ENCODE measurements at places on chromosomes 4 and X. TPM values are rescaled to one million over a fixed set of nuclear protein-coding genes. Genes with fewer than 3 reads are reported as not detected.

Gene NIPAL1
- total RNA-seq: 47.9 TPM

Gene FAM47C
- total RNA-seq: not detected

Gene FRG2
- not detected for total RNA-seq

Gene MAP7D2
- 2.4 TPM for total RNA-seq

Gene CXXC4
- total RNA-seq: 0.79 TPM

Gene TAF1
- total RNA-seq: 24.6 TPM

Gene SAT1
- 608 TPM for total RNA-seq

GRCh38 chr4:124266721-124267120 is 445.8 kb downstream of the ANKRD50 start:
- no peaks in the 10 kb centered on the region for H3K27me3 ChIP-seq
- no peaks in the 10 kb centered on the region for H3K36me3 ChIP-seq
- H3K27ac ChIP-seq: no peak overlapping the region
- H3K4me3 ChIP-seq: no peak overlapping the region
- H3K4me1 ChIP-seq: no peaks in the 10 kb centered on the region
- DNase-seq: no peak

GRCh38 chr4:22130741-22131140 is 182.2 kb upstream of the KCNIP4 start:
- H3K27me3 ChIP-seq: no peaks in the 10 kb centered on the region
- H3K27ac ChIP-seq: no peak overlapping the region
- H3K36me3 ChIP-seq: no peaks in the 10 kb centered on the region
- H3K4me1 ChIP-seq: no peaks in the 10 kb centered on the region
- H3K4me3 ChIP-seq: no peak overlapping the region

DNA sequence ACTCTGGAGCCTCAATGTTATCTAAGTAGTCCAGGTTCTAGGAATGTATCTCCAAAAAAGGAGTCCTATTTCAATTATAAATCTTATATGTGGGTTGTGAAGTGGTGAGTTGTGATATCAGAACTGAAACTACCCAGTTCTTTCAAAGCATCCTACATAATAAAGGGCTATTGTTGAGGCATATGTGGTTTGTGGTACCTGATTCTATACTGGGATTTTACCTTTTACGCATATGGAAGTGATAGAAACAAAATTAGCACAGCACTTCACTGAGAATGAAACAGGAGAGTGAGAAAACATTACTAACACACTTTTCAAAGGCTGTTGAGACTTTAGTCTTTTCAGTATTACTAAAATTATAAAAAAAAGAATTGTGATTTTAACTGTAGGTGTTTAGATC is 417.7 kb upstream of the GALNT7 start:
- H3K4me3 ChIP-seq: no peak overlapping the region
- H3K27ac ChIP-seq: no peak overlapping the region
- H3K27me3 ChIP-seq: no peaks in the 10 kb centered on the region
- DNase-seq: no peak

DNA sequence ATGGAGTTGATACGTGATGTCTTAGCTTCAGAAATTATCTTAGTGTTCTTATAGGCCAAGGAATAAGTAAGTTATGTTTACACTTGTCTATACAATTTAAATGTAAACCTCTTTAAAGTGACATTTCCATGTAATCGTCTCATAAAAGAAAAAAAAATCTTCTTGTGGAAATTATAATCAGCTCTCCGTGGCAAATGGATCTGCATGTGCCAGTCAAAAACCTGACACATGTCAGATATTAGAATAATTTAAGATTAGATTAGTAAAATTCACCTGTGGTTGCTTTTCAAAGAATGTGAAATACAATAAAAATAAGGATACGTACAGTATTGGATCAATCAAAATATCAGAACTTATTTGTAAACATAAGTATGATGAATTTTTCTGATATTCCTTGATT is 263.9 kb downstream of the ADAMTS3 start:
- no peak overlapping the region for H3K4me3 ChIP-seq
- no peak for DNase-seq

DNA sequence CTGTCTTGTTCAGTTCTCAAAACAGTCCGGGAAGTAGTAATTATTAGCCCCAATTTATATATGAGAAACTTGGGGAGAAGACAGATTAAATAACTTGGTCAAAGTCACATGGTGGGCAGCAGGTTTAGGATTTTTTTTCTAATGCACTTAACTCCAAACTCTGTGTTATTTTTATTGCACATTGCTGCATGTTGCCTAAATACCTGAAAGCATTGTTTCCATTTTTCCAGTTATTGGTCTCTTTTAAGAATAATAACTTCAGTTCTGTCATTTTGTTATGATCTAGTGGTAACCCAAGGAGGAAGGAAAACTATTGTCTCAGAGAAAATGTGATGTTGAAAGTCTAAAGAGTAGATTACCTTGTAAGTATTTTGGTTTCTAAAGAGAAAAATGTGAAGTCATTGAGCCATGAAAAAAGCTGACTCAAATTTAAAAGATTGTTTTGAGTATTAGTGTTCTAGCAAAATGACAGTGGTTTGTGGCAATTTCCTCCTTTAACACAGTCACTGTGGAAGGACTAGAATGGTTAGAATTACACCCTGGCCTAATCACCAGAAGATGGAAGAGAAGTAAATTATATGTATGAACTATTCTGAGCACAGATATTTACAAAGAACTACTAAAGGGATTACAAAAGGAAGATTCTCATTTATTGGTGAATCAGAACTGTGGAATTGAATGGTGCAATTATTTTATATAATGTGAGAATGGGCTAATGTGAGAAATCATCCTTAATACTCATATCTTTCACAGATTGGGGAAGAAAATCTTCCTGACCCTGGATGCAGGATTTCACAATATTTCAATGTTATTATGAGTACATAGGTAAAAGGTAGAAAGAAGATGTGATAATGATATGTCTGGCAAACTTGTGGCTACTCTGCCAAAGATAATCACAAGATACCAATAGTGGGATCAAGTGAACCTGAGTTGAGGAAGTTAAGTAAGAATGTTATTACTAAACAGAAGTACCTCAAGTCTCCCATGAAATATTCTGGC is 21.7 kb upstream of the CXCL8 start:
- no peak for DNase-seq
- H3K27ac ChIP-seq: no peak overlapping the region
- no peaks in the 10 kb centered on the region for H3K36me3 ChIP-seq
- H3K4me3 ChIP-seq: no peak overlapping the region
- H3K4me1 ChIP-seq: no peaks in the 10 kb centered on the region
- H3K27me3 ChIP-seq: no peaks in the 10 kb centered on the region

DNA sequence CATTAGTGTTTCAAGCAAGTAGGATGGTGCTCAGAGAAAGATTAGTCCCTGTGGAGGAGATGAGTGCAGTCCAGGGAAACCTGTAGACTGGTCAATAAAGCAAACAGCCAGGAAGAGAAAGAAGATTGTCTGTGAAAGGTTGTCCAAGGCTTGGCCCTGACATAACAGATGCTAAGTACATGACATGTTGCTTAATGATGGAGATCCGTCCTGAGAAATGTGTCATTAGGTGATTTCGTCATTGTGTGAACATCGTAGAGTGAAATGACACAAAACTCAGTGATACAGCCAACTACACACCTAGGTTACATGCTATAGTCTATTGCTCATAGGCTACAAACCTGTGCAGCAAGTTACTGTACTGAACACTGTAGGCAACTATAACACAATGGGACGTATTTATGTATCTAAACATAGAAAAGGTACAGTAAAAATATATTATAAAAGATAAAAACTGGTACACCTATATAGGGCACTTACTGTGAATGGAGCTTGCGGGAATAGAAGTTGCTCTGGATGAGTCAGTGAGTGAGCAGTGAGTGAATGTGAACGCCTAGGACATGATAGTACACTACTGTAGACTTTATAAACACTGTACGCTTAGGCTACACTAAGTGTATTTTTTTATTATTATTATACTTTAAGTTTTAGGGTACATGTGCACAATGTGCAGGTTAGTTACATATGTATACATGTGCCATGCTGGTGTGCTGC is 9.0 kb upstream of the PRSS48 start:
- no peak overlapping the region for H3K27ac ChIP-seq
- DNase-seq: no peak
- no peaks in the 10 kb centered on the region for H3K36me3 ChIP-seq

DNA sequence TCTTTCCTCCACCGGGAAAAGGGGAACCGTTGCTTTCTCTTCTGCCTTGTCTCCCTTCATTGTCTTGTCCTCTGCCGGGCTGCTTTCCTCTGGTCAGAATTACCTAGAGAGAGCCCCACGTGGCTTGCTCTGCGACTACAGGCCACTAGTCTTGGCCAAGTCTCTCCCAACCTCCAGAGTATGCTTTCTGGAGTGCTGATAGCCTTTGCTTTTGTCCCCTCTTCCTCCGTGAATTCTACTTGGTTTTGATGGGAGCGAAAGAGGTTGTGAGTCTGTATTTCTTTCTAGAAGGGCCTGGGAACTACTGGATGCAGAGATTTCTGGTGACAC is 5.3 kb upstream of the POU4F2 start:
- no peak for DNase-seq
- H3K36me3 ChIP-seq: no peaks in the 10 kb centered on the region
- no peak overlapping the region for H3K4me3 ChIP-seq
- peaks cover 34% of the 10 kb centered on the region for H3K27me3 ChIP-seq
- H3K4me1 ChIP-seq: no peaks in the 10 kb centered on the region

GRCh38 chr4:70831293-70831692 is 8.4 kb downstream of the GRSF1 start:
- no peak overlapping the region for H3K27ac ChIP-seq
- DNase-seq: no peak
- peaks cover 9% of the 10 kb centered on the region for H3K36me3 ChIP-seq
- H3K4me3 ChIP-seq: no peak overlapping the region
- H3K27me3 ChIP-seq: no peaks in the 10 kb centered on the region

- no peaks in the 10 kb centered on the region for H3K4me1 ChIP-seq
- DNase-seq: no peak
- no peaks in the 10 kb centered on the region for H3K36me3 ChIP-seq
- no peak overlapping the region for H3K4me3 ChIP-seq
- H3K27me3 ChIP-seq: no peaks in the 10 kb centered on the region
Measured at GRCh38 chr4:72896515-72896914, 173.0 kb downstream of the COX18 start.

DNA sequence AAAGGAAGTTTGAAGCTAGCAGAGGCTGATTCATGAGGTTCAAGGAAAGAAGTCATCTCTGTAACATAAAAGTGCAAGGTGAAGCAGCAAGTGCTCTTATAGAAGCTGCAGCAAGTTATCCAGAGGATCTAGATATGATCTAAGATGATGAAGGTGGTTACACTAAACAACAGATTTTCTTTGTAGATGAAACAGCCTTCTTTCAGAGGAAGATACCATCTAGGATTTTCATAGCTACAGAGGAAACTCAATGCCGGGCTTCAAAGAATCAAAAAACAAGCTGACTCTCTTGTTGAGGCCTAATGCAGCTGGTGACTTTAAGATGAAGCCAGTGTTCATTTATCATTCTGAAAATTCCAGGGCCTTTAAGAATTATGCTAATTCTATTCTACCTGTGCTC is 28.8 kb downstream of the NR0B1 start:
- no peaks in the 10 kb centered on the region for H3K36me3 ChIP-seq
- no peak overlapping the region for H3K4me3 ChIP-seq
- no peaks in the 10 kb centered on the region for H3K27me3 ChIP-seq

DNA sequence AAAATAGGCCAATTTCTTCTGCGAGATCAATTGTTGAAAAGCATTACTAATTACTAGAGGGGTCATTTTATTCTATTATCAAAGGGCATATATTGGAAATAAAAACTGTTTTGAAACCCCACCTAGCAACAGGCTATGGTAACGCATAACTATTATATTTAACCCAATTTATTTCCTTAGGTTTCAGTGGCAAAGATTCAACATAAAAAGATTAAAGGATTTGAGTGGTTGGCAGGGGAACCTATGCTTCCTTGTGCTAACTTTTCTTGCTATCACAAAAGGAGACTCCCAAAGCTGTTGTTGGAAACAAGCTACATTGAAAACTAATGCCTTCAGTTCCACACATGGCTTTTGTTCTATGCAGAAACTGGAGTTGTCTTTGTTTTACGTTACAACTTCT is 166.9 kb upstream of the KLF3 start:
- no peak for DNase-seq
- H3K4me3 ChIP-seq: no peak overlapping the region
- H3K27ac ChIP-seq: no peak overlapping the region

GRCh38 chr4:94957030-94957429 is 199.3 kb downstream of the BMPR1B start:
- no peaks in the 10 kb centered on the region for H3K27me3 ChIP-seq
- no peak overlapping the region for H3K27ac ChIP-seq
- DNase-seq: no peak
- no peaks in the 10 kb centered on the region for H3K36me3 ChIP-seq

DNA sequence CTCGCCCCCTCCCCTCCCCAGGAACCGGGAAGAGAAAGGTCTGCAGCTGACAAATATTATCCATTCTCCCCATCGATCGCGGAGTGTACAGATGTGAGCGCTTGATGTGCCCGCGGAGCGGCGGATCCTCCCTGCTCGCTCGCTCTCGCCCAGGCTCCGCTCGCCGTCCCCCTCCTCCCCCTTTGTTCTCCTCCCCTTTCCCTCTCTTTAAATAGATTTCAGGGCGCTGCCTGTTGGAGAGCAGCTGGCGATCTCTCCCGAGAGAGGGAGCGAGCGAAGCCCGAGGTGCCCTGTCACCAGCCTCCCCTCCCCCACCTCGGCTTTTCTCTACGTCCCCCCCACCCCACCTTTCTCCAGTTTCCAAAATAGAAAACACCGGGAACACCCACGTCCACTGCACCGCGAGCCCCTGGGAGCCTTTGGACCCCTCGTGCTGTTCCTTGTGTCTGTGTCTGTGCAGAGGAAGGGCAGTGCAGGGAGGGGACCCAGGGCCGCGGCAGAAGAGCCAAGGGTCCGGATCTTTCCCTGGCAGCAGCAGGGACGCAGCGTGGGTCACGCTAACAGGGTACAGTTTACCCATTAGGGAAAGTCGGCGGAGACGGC is 56.6 kb upstream of the BCOR start:
- DNase-seq: peak; percentile 25
- H3K4me1 ChIP-seq: peaks cover 3% of the 10 kb centered on the region
- no peaks in the 10 kb centered on the region for H3K36me3 ChIP-seq
- H3K27me3 ChIP-seq: peaks cover 57% of the 10 kb centered on the region
- peak overlapping the region; percentile 36 for H3K4me3 ChIP-seq

GRCh38 chr4:2837904-2838496 is 5.6 kb upstream of the ADD1 start:
- no peak for DNase-seq
- H3K36me3 ChIP-seq: no peaks in the 10 kb centered on the region
- H3K4me3 ChIP-seq: no peak overlapping the region
- H3K4me1 ChIP-seq: no peaks in the 10 kb centered on the region

- H3K4me3 ChIP-seq: peak overlapping the region; percentile 55
- no peaks in the 10 kb centered on the region for H3K4me1 ChIP-seq
- no peaks in the 10 kb centered on the region for H3K36me3 ChIP-seq
- DNase-seq: peak; percentile 67
Measured at GRCh38 chr4:123398066-123398852, 1.7 kb downstream of the SPRY1 start.

GRCh38 chrX:70168238-70169188 is 8.8 kb upstream of the DGAT2L6 start:
- no peaks in the 10 kb centered on the region for H3K4me1 ChIP-seq
- no peaks in the 10 kb centered on the region for H3K27me3 ChIP-seq
- no peaks in the 10 kb centered on the region for H3K36me3 ChIP-seq
- DNase-seq: no peak
- H3K27ac ChIP-seq: no peak overlapping the region
- no peak overlapping the region for H3K4me3 ChIP-seq

Data from colonic mucosa (tissue), 4 donors.